ENCODE measurements at places on chromosomes 11 and 22. TPM values are rescaled to one million over a fixed set of nuclear protein-coding genes. Genes with fewer than 3 reads are reported as not detected.

GRCh38 chr11:8325591-8326304 lies 62.1 kb upstream of the LMO1 start:
- no peaks in the 10 kb centered on the region for H3K36me3 ChIP-seq
- H3K4me3 ChIP-seq: no peak overlapping the region
- H3K27me3 ChIP-seq: no peaks in the 10 kb centered on the region
- no peaks in the 10 kb centered on the region for H3K4me1 ChIP-seq

GRCh38 chr11:46240371-46240770 lies 37.1 kb upstream of the CREB3L1 start:
- no peaks in the 10 kb centered on the region for H3K4me1 ChIP-seq
- DNase-seq: no peak
- H3K27ac ChIP-seq: peak overlapping the region; percentile 84
- H3K4me3 ChIP-seq: no peak overlapping the region

GRCh38 chr11:125085301-125086081 lies 22.4 kb downstream of the SLC37A2 start:
- no peak for DNase-seq
- H3K27me3 ChIP-seq: no peaks in the 10 kb centered on the region
- no peak overlapping the region for H3K27ac ChIP-seq
- H3K4me3 ChIP-seq: no peak overlapping the region

DNA sequence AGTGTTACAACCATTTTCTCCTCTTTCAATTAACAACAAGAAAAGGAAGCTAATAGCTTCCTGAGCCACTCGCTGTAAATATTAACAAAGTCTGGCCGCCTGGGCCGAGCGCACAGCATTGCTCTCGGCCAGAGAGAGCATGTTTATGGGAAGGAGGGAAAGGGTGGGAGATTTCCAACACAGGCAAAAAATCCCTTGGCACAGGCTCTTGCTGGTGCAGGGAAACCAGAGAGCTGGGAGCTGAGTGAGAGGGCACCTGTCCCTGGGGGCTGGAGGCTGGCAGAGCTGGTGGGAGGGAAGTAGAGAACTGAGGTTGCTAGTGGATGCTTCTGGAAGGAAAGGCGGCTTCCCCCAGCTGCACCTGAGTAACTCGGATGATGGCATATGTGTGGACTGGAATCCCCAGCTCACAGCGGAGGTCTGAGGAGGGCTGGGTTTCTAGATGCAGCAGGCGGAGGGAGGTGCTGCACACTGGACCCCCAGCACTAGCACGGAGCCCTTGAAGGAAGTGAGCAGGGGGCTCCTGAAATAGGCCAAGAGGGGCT lies 59.6 kb downstream of the FLRT1 start:
- H3K36me3 ChIP-seq: no peaks in the 10 kb centered on the region
- H3K27ac ChIP-seq: no peak overlapping the region
- no peak overlapping the region for H3K4me3 ChIP-seq
- no peaks in the 10 kb centered on the region for H3K27me3 ChIP-seq
- DNase-seq: no peak

- H3K27ac ChIP-seq: no peak overlapping the region
- no peaks in the 10 kb centered on the region for H3K27me3 ChIP-seq
- peak; percentile 33 for DNase-seq
Observed at GRCh38 chr11:70255477-70256116, 14.9 kb upstream of the PPFIA1 start.

Gene PKNOX2
- total RNA-seq: 5.7 TPM

DNA sequence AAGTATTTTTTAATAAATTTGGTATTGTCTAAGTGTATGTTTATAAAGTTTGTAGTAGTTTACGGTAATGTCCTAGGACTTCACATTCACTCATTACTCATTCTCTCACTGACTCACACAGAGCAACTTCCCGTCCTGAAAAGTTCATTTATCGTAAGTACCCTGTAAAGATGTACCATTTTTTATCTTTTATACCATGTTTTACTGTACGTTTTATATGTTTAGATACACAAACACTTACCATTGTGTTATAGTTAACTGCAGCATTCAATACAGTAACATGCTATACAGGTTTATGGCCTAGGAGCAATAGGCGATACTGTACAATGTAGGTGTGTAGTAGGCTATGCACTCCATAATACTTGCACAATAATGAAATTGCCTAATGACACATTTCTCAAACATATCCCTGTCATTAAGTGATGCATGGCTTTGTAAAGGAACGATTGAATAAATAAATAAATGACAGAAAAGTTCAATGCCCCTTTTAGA lies 12.5 kb upstream of the CARD18 start:
- H3K36me3 ChIP-seq: no peaks in the 10 kb centered on the region
- no peaks in the 10 kb centered on the region for H3K4me1 ChIP-seq
- no peaks in the 10 kb centered on the region for H3K27me3 ChIP-seq
- H3K27ac ChIP-seq: no peak overlapping the region
- H3K4me3 ChIP-seq: no peak overlapping the region

Gene TIMP3
- 192 TPM for total RNA-seq

- no peak overlapping the region for H3K27ac ChIP-seq
- peak overlapping the region; percentile 61 for H3K4me3 ChIP-seq
- no peak for DNase-seq
- peaks cover 4% of the 10 kb centered on the region for H3K4me1 ChIP-seq
- no peaks in the 10 kb centered on the region for H3K27me3 ChIP-seq
- no peaks in the 10 kb centered on the region for H3K36me3 ChIP-seq
Observed at GRCh38 chr11:119055901-119056300, 1.1 kb downstream of the HYOU1 start.

Gene SLC22A9
- total RNA-seq: not detected

- DNase-seq: no peak
- no peaks in the 10 kb centered on the region for H3K4me1 ChIP-seq
- H3K27me3 ChIP-seq: no peaks in the 10 kb centered on the region
Observed at GRCh38 chr11:17640493-17641164, 78.7 kb upstream of the MYOD1 start.

- DNase-seq: no peak
- H3K4me1 ChIP-seq: no peaks in the 10 kb centered on the region
- no peaks in the 10 kb centered on the region for H3K36me3 ChIP-seq
- peak overlapping the region; percentile 62 for H3K27ac ChIP-seq
Observed at GRCh38 chr11:36103933-36104530, 160.2 kb downstream of the LDLRAD3 start.

DNA sequence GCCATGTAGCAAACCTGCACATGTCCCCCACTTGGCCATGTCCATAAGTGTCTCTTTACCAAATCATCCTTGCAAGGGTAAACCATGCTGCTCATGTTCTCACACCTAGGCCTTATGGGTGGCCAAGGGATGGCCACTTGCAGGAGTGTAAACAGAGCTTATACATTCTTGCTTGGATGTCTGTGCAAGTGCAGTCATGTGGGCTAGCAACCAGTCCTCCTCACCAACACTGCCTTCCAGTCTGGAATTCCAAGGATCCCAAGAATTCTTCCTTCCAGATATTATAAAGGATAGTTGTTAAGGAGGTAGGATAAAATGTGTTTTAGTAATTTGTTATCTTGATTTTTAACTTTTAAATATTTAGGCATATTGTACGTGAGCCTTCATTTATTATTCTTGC lies 47.8 kb upstream of the OR5P2 start:
- no peaks in the 10 kb centered on the region for H3K4me1 ChIP-seq
- no peaks in the 10 kb centered on the region for H3K27me3 ChIP-seq
- H3K4me3 ChIP-seq: no peak overlapping the region
- no peaks in the 10 kb centered on the region for H3K36me3 ChIP-seq
- no peak for DNase-seq

- H3K4me1 ChIP-seq: peaks cover 31% of the 10 kb centered on the region
- peak overlapping the region; percentile 97 for H3K27ac ChIP-seq
- H3K27me3 ChIP-seq: no peaks in the 10 kb centered on the region
- H3K36me3 ChIP-seq: no peaks in the 10 kb centered on the region
Observed at GRCh38 chr22:21942407-21943343, 10.0 kb downstream of the PPM1F start.

Gene PIK3C2A
- 63.5 TPM for total RNA-seq

- DNase-seq: no peak
- peak overlapping the region; percentile 60 for H3K27ac ChIP-seq
Observed at GRCh38 chr11:113192121-113192925, 122.1 kb upstream of the TTC12 start.

Gene CFAP300
- 1.2 TPM for total RNA-seq

DNA sequence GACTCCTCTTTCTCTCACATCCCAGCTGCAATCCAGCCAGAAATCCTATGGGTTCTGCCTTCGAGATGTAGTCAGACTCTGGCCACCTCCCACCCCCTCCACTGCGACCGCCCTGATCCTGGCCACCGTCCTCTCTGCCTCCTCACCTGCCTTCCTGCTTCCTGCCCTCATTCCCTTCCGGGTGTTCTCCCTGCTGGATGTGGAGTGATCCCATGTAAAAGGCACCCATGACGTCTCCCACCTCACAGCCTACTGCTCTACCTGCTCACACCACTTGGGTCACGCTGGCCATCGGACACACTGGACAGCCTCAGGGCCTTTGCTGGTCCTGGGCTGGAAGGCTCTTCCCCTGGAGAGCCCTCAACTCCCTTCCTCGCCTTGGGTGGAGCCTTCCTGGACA lies 33.7 kb upstream of the CD5 start:
- H3K27me3 ChIP-seq: no peaks in the 10 kb centered on the region
- H3K4me1 ChIP-seq: peaks cover 9% of the 10 kb centered on the region
- DNase-seq: no peak
- H3K27ac ChIP-seq: no peak overlapping the region
- no peak overlapping the region for H3K4me3 ChIP-seq
- no peaks in the 10 kb centered on the region for H3K36me3 ChIP-seq

GRCh38 chr22:44014241-44014640 lies 9.9 kb upstream of the PARVB start:
- H3K27me3 ChIP-seq: no peaks in the 10 kb centered on the region
- H3K4me1 ChIP-seq: no peaks in the 10 kb centered on the region
- no peak overlapping the region for H3K4me3 ChIP-seq

DNA sequence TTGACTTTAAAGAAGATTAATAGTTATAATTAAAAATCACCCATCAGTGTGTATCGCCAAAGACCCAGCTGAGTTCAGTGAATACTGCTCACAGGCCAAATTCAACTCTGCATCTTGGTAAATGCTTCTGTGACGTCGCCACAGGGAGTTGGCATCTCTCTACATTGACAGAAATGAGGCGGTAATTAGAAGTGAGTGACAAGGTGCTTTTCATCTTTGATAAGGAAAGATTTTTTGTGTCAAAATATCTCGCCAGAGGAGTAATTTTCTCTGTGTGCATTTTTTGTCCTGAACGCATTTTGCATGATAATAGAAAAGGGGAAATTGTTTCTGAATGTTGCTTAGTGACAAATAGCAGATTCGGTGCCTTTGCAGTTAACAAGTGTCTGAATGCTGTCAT lies 345.8 kb downstream of the CNTN5 start:
- no peaks in the 10 kb centered on the region for H3K4me1 ChIP-seq
- no peak overlapping the region for H3K27ac ChIP-seq
- H3K27me3 ChIP-seq: no peaks in the 10 kb centered on the region
- no peaks in the 10 kb centered on the region for H3K36me3 ChIP-seq

DNA sequence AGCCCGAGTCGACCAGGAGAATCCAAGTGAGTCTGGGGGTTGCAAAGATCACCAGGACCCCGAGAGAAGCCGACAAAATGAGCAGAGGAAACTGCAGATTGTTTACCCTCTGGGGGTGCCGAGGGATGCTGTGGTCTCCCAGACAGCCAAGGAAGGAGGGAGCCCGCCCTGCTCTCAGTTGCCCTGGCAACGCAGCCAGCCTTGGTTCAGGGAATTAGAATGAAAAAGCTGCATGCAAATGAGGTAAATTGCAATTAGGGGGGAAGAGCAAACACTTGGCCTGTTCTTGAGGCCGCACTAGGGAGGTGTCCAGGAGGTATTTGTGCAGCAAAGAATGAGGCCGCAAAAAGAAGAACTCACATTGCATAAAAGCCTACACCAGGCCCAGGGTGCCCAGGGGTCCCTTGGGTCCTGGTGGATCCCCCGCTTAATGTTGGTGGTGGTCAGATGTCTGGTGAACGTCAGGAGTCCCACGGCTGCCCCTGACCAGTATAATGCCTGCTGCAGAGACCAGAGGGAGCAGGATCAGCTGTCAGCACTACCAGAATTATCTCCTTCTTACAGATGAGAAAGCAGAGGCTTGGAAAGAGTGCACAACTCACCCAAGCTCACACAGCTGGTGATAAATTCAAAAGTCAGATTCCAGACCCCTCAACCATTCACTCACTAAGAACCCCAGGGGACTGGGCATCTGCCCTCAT lies 40.3 kb upstream of the ATXN10 start:
- no peaks in the 10 kb centered on the region for H3K4me1 ChIP-seq
- H3K27me3 ChIP-seq: no peaks in the 10 kb centered on the region
- DNase-seq: no peak
- H3K4me3 ChIP-seq: no peak overlapping the region
- H3K27ac ChIP-seq: no peak overlapping the region

DNA sequence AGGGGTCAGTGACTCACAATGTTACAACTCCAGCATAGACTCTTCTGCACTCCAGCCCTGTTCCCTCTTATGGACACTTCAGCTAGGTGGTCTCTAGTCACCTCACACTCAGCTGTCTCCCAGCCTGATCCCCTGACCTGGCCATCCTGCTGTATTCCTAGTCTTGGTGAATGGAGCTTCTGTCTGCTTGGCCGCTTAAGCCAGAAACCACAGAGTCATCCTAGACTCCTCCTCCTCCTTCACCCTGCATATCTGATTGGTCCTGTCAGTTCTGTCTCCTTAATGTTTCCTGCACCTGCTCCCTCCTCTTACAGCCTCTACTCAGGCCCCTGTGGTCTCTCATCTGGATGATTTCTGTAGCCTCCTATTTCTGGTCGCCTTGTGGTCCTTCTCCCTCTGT lies 144.9 kb downstream of the HIPK3 start:
- H3K36me3 ChIP-seq: no peaks in the 10 kb centered on the region
- no peak overlapping the region for H3K27ac ChIP-seq
- DNase-seq: no peak
- H3K4me3 ChIP-seq: no peak overlapping the region

DNA sequence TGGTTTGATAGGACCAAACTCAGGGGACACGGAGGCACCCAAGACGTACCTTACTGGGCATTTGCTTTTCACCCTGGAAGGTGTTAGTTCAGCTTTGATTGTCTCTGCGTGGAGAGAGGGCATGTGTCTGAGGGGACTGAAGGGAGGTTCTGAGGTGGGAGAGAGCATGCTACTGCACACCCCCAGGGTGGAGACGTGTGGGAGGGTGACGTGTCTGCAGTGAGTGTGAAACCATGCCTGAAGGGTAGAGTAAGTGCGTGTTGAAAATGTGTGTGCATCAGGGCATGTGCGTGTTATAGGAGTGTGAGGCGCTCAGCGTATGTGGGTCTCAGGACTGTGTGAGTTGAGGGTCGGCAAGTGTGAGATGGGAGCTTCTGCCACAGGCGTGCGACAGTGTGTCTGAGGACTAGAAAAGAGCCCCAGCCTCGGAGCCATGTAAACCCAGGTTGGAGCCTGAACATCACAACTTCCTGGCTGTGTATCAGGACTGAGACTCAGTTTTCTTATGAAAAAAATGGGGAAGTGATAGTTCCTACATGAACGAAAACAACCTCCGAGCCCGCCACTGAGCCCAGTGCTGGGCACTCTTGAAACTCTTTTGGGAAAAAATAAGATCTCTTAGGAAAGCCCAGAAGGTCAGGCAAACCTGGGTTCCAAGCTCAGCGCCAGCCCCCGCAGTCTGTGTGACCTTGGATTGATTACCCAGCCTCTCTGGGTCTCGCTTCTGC lies 11.8 kb upstream of the KCNJ11 start:
- H3K4me3 ChIP-seq: no peak overlapping the region
- no peaks in the 10 kb centered on the region for H3K27me3 ChIP-seq
- H3K4me1 ChIP-seq: no peaks in the 10 kb centered on the region
- H3K36me3 ChIP-seq: no peaks in the 10 kb centered on the region
- DNase-seq: no peak

- no peak overlapping the region for H3K27ac ChIP-seq
- no peaks in the 10 kb centered on the region for H3K36me3 ChIP-seq
- no peaks in the 10 kb centered on the region for H3K27me3 ChIP-seq
- no peak overlapping the region for H3K4me3 ChIP-seq
Observed at GRCh38 chr11:35214792-35215193, 75.8 kb downstream of the CD44 start.

- H3K27ac ChIP-seq: peak overlapping the region; percentile 38
- H3K4me1 ChIP-seq: peaks cover 7% of the 10 kb centered on the region
- DNase-seq: no peak
- no peaks in the 10 kb centered on the region for H3K27me3 ChIP-seq
Observed at GRCh38 chr22:40204321-40205116, 26.8 kb downstream of the TNRC6B start.

Gene PDGFB
- total RNA-seq: 4.7 TPM

All from uterus (tissue), 4 donors.